ENCODE measurements at places on chromosomes 12 and 14.

DNA sequence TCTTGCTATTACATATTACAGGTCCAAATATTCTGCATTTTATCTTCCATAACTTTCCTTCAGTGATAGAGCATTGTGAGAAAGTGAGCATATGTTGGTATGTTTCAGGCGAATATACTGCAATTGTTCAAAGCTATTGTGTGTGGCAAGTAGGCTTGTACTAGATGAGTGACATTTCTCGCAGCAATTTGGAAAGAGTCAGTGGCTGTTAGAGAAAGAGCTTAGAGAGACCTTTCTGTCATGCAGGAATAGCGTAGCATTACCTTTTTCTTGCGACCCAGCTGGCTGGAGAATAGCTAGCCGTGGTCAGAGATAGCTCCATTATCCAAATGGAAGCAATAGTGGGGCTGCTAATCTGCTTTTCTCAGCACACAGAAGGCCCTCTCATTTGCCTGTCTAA lies 678.5 kb upstream of the FOXG1 start:
- no peak for DNase-seq

- DNase-seq = no peak
Observed at GRCh38 chr14:30345511-30345910, 213.4 kb upstream of the G2E3 start.

GRCh38 chr12:80593766-80594165 lies 113.7 kb upstream of the MYF6 start:
- DNase-seq = peak; percentile 70

GRCh38 chr12:50677858-50678257 lies 86.0 kb upstream of the ATF1 start:
- DNase-seq = peak; percentile 26

DNA sequence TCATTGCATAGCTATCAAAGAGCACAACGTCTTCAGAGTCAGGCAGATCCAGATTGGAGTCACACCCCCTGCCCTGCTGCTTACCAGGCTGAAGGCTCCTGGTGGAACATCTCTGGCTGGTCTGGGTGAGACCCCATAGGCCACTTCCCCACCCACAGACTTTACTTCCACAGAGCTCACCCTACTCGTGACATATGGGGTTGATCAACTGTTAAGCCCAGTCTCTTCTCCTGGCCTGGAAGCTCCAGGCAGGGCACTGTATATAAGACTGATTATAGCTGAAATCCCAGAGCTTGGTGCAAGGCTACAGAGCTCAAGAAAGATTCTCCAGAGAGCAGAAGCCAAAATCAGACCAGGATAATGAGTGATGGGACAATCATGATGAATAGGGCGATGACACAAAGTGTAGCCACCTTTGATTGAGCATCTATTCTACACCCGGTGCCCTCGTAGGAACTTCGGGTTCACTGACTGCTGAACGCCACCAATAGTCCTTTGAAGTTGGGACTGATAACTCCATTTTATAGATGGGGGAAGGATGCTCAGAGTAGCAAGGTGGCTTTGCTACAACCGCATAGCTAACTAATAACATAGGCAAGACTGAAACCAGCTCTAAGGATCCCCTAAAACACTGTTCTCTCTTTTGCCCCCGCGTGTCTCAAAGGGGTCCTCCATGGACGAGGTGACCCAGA lies 287.8 kb downstream of the BCL11B start:
- DNase-seq = no peak
